ENCODE measurements at places on chromosomes 16 and 17.
A peak's percentile ranks its signal among the peaks of the same experiment; 100 is the strongest.

- no peak for DNase-seq
These were observed 14.9 kb downstream of the SARM1 start for GRCh38 chr17:28386391-28386790.

GRCh38 chr16:83455716-83456115, 352.1 kb upstream of the HSBP1 start:
- no peak for DNase-seq

DNA sequence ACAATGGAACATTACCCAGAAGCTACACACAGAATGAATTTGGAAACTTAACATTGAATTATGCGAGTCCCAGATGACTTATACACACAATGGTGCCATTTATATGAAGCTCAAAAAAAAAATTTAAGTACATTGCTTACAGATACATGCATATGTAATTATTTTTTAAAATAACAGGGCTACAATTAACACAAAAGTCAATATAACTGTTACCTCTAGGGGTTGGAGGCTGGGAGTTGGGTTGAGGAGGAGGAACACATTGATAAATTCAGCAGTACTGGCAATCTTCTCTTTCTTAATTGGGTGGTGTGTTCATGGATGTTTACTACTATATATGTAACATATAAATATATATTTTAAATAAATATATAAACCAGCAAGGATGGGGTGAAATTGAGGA, 1.1 kb downstream of the ZNF23 start:
- DNase-seq: no peak

- DNase-seq: no peak
These were observed 25.9 kb downstream of the NKD1 start for GRCh38 chr16:50573947-50574744.

DNA sequence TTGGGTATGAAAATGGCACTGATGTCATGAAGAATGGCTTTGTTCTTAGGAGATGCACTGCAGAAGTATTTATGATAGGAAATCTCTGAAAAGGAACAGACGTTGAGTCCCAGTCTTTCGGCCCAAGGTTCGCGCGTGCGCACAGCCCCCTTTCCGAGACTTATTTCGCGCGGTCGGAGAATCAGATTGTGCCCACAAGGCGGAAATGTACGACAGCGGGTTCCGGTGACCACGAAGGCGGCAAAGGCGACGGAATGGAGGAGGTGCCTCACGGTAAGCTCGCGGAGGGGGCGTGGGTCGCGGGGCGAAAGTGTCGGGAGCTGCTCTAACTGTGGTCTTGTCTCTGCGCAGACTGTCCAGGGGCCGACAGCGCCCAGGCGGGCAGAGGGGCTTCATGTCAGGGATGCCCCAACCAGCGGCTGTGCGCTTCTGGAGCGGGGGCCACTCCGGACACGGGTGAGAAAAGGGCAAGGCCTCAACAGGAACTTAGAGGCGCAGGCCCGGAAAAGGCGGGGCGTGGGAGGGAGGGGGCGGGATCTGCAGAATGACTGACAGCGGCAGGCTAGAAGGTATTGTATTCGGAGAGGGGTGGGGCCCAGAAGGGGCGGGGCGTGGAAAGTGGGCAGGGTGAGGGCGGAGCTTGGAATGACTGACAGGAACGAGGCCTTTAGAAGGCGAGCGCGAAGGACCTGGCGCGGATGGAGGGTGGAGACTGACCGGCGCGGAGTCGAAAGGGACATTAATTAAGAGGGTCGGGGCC, at the start of gene NUBP1:
Gene NUBP1, plus strand, starts transcription at position 233 of the 760 bp plus-strand sequence. Its CDS starts 22 bp downstream, at position 255.
- peak; percentile 99 for DNase-seq

- DNase-seq: no peak
These were observed 55.6 kb downstream of the IKZF3 start for GRCh38 chr17:39808409-39808997.

DNA sequence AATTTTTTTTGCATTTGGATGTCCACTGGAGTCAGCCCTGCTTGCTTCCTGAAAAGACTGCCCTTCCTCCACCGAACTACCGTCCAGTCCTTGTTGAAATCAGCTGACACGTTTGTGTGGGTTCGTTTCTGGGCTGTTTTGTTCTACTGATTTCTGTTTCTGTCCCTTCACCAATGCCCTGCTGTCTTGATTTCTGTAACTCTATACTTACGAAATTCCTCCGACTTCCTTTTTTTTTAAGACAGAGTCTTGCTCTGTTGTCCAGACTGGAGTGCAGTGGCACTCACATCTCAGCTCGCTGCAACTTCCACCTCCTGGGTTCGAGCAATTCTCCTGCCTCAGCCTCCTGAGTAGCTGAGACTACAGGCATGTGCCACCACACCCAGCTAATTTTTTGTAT, 8.4 kb upstream of the GAA start:
- DNase-seq: no peak

DNA sequence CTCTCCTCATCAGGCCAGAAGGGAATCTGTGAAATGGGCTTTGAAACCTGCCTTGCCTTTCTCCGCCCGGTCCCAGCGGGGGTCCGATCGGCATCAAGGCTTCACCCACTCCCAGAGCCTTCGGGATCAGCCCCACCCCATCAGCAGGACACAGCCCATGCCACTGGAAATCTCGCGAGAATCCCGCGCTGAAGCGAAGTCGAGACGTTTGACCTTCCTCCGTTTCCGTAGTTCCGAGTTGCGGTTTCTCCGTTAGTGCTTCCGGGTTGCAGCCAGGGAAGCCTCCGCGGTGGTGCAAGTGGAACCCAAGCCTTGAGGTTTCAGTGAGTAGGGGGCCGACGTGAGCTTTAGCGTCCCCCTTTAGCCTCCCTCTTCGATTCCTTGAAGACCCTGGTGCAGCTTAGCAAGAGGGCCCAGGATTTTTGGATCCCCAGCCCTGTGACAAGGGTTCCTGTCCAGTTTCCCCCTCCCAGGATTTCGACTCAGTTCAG, at the start of gene COASY:
Gene COASY, plus strand, starts transcription at position 252 of the 491 bp plus-strand sequence. CDS start 475 bp downstream, outside the sequence.
- DNase-seq: peak; percentile 81

DNA sequence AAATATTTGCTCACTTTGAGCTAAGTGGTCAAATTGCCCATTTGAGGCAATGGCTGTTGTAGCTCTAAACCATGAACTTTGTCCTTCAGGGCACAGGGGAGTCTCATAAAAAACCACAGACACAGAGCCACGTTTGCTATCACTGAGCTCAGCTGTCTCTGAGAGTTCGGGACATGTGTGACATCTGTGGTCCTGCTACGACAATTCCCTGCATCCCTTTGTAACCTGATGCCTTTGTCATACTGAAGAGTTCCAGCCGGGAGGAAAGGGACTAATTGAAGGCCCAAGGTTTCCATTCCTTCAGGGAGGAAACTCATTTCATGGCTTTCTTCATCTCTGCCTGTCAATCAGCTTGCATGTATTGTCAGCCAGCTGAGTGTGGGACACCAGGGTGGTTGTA, 599.4 kb upstream of the CDH5 start:
- DNase-seq: no peak
